ENCODE measurements at places on chromosomes 1 and 21. TPM values are rescaled to one million over a fixed set of nuclear protein-coding genes. Genes with fewer than 3 reads are reported as not detected.

Gene IL10
- total RNA-seq: not detected

DNA sequence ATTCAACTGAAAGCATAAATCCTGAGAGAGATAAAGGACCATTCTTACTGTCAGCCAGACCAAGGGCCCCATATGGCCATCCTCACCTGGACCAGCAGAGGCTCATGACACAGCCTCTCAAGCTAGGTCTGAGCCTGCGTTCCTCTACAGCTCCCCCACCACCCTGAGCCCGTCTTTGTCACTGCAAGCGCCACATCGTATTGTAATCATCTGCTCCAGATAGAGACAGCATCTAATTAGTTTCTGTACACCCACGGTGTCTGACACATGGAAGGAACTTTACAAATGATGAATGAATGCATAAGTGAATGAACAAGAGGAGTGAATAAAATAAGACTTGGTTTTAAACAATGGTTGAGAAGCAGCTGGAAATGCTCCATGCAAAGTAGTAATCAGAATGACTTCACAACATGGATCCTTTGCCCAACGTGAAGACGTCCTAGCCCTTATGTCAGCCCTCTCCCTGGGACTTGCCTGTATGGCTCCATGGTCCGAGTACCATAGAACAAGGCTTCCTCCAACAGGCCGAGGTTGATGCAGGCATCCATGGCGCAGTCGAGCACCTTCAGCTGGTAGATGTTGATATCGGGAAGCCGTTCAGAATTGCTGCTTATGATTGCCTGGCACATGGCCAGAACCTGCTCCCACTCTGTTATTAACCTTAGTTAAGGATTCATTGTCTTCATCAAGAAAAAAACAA, 648.9 kb downstream of the SMYD3 start:
- no peak for DNase-seq
- no peaks in the 10 kb centered on the region for H3K27me3 ChIP-seq
- no peaks in the 10 kb centered on the region for H3K4me1 ChIP-seq
- H3K36me3 ChIP-seq: no peaks in the 10 kb centered on the region
- no peak overlapping the region for H3K27ac ChIP-seq

GRCh38 chr1:175511496-175511895, 231.9 kb downstream of the TNR start:
- H3K27me3 ChIP-seq: no peaks in the 10 kb centered on the region
- H3K27ac ChIP-seq: no peak overlapping the region
- H3K4me3 ChIP-seq: no peak overlapping the region
- DNase-seq: no peak
- H3K4me1 ChIP-seq: no peaks in the 10 kb centered on the region
- no peaks in the 10 kb centered on the region for H3K36me3 ChIP-seq

- no peak overlapping the region for H3K4me3 ChIP-seq
- H3K36me3 ChIP-seq: no peaks in the 10 kb centered on the region
- H3K27ac ChIP-seq: no peak overlapping the region
- H3K4me1 ChIP-seq: no peaks in the 10 kb centered on the region
- H3K27me3 ChIP-seq: peaks cover 12% of the 10 kb centered on the region
Measured at GRCh38 chr1:206678490-206678889, 6.2 kb upstream of the MAPKAPK2 start.

DNA sequence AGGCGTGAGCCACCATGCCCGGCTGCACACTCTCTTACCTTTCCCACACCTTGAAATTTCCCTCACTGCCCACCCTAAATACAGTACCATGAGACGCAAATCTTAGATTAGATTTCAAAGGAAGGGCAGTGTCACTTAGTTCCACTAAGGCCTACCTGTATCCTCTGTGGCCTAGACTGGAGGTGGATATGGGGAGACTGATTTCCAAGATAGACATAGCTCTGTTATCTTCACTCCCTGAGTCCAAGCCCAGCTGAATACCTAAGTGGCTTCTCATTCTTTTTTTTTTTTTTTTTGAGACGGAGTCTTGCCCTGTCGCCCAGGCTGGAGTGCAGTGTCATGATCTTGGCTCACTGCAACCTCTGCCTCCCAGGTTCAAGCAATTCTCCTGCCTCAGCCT, 89.0 kb downstream of the SLC16A1 start:
- no peak for DNase-seq
- H3K27me3 ChIP-seq: no peaks in the 10 kb centered on the region
- no peaks in the 10 kb centered on the region for H3K36me3 ChIP-seq
- no peak overlapping the region for H3K4me3 ChIP-seq
- no peak overlapping the region for H3K27ac ChIP-seq

- H3K27me3 ChIP-seq: no peaks in the 10 kb centered on the region
- H3K4me1 ChIP-seq: no peaks in the 10 kb centered on the region
- no peak overlapping the region for H3K4me3 ChIP-seq
- H3K27ac ChIP-seq: no peak overlapping the region
Measured at GRCh38 chr1:218728898-218729565, 383.9 kb downstream of the TGFB2 start.

- no peak for DNase-seq
- peaks cover 3% of the 10 kb centered on the region for H3K4me1 ChIP-seq
- H3K27me3 ChIP-seq: no peaks in the 10 kb centered on the region
- H3K36me3 ChIP-seq: no peaks in the 10 kb centered on the region
- H3K4me3 ChIP-seq: no peak overlapping the region
- no peak overlapping the region for H3K27ac ChIP-seq
Measured at GRCh38 chr1:56170784-56171320, 408.5 kb downstream of the PLPP3 start.

Gene AMY1A
- not detected for total RNA-seq

DNA sequence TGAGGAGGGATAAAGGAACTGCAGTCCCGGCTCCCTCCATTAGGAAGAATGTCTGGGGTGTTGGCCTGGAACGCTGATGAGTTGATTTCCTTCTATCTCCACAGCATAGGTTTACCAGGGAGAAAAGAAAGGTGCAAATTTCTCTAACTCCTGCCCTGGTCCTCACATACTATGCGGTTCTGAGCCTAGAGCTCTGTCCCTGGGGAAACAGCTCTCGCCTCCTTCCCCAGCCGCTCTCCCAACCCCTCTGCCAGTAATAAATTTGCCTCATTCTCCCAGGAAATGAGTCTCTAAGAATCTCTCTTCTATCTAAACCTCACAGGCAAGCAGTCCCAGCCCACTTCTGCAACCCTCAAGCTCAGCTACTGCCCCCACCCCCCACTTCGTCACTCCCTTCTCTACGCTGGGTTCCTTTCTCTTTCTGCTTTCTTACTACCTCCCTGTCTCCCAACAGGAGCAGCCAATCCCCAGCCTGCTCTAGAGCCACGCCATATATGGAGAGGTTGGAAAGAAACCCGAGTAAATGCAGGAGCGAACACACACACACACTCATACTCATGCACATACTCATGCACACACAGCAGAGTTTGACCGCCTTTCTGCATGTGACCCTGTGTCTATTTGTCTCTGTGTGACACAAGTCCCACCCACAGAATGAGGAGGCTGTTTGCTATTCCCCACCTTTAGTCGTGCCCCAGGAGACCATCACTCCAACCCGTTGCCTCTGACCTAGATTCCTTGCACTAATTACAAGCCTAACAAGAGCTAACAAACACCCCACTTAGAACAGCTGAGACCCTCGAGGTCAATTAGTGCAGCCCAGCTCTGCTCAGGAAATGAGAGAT, 13.4 kb downstream of the PLEKHO1 start:
- H3K27ac ChIP-seq: peak overlapping the region; percentile 98
- peak overlapping the region; percentile 12 for H3K4me3 ChIP-seq
- peaks cover 10% of the 10 kb centered on the region for H3K36me3 ChIP-seq
- peaks cover 30% of the 10 kb centered on the region for H3K4me1 ChIP-seq
- H3K27me3 ChIP-seq: no peaks in the 10 kb centered on the region

Gene MDM4
- 84.9 TPM for total RNA-seq
